ENCODE measurements at places on chromosomes 4 and X.

- DNase-seq = no peak
Measured at GRCh38 chr4:155900381-155900780, 3.1 kb upstream of the TDO2 start.

GRCh38 chr4:139704915-139705485 is 39.4 kb downstream of the MGST2 start:
- no peak for DNase-seq

- DNase-seq = no peak
Measured at GRCh38 chrX:80550722-80551121, 130.5 kb downstream of the TENT5D start.

- DNase-seq = no peak
Measured at GRCh38 chrX:18491587-18492340, 66.4 kb downstream of the CDKL5 start.

GRCh38 chr4:135966936-135967335 is 1565.4 kb downstream of the PCDH18 start:
- DNase-seq = no peak

DNA sequence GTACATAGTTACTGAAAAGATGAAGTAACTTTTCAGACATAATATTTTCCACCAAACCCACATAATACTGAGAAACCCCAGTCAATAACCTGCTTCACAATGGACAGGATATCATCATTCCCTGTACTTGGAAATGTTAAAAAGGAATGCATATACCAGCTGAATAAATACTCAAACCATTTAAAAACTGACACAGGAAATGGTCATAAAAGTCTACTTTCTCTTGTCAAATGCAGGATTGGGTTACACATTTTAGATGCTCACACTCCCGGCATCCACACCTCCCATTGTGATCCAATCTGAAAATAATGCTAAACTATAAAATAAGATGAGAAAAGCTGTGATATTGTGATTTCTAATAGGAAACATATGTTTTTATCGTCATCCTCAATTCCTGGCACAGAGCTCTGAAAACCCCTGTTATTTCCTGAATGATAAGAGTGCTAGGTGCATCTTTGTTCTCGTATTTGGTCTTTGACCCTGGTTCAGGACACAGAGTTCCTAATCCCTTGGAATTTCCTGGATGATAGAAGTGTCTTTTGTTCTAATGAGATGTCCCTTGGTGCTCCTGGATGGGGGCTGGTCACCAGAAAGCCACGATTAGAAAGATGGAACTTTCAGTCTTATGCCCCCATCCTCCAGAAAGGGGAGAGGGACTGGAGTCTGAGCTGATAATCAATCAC is 821.3 kb downstream of the TRIML1 start:
- DNase-seq = no peak

- no peak for DNase-seq
Measured at GRCh38 chrX:10813761-10814160, 193.4 kb upstream of the MID1 start.

- DNase-seq = no peak
Measured at GRCh38 chr4:8731364-8731763, 138.8 kb downstream of the CPZ start.

GRCh38 chrX:46587158-46587557 is 13.6 kb downstream of the CHST7 start:
- no peak for DNase-seq

DNA sequence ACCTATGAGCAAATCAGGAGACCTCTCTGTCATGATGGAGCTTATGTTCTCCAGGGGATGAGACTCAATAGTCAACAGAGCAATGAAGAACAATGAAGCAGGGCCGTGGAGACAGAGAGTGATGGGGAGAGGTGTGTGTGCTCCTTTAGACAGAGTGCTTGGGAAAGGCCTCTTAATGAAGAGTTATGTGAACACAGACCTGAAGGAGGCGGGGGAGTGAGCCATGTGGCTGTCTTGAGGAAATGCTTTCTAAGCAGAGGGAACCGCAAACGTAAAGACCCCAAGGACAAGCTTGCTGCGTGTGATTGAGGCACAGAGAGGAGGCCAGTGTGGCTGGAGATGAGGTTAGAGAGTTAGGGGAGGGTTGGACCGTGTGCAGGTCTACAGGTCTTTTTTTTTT is 53.1 kb downstream of the CHRNA9 start:
- no peak for DNase-seq

DNA sequence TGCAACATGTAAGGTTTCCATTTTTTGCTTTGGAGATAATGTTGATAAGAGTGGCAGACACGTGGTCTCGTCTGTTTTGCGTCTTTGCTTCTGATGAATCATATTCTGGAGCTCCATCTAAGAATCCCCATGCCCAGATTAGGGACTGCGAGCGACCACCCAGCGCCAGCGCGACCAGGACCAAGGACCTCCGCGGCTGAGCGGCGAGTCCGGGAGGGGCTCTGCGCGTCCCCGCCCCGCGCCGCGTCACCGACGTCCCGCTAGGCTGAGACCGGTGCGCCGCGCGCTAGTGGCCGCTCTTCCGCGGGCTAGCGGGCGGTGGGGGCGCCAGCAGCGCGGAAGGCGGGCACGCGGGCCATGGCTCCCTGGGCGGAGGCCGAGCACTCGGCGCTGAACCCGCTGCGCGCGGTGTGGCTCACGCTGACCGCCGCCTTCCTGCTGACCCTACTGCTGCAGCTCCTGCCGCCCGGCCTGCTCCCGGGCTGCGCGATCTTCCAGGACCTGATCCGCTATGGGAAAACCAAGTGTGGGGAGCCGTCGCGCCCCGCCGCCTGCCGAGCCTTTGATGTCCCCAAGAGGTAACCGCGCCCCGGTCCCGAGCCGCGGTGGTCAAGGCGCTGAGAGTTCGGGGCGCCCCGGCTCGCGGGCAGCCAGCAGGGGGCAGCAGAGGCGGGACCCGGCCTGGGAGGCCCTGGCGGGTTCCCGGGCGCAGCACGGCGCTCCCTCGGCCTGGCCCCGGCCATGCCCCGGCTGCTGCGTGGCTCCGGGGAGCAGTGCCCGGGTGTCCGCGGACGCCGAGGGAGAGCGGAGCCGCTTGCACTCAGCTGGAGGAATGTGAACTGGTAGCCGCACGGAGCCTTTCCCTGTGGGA is at the start of gene SRD5A3:
Gene SRD5A3, plus strand, starts transcription at position 263 of the 871 bp plus-strand sequence. Its CDS starts 95 bp downstream, at position 358.
- peak; percentile 76 for DNase-seq

DNA sequence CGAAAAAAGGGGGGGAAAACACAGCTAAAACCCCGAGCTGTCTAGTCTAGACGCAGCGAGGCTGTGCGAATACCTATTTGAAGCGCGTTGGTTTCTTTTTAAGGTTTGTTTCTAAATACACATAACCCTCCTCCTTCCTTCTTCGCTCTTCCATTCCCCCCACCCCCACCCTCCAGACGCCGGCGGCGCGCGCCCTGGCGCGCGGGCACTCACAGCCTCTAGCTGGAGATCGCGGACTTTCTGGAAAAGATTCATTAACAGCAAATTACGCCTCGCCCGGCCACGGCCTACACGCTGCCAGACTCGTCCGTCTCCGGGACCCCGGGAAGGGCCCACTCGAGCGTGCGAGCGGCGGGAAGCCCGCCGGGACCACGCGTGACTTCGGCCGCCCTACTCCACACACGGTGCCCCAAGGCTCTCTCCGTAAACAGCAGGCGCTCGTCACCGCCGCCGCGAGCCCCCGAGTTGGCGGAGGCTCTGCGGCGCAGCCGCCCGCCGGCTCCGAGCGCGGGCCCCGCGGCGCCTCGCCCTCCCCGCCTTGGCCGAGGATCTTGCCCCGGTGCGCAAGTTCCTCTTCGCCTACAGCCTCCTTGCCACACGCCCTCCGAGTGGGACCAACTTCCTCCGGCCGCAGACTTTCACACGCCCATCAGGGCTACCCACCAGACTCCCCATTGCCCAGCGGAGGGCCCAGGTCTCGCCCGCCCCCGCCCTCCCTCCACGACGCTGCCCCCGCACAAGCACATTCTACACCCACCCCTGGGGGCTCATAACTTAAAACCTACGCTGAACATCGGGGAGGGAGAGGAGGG is 2.0 kb downstream of the BCOR start:
- DNase-seq = no peak

DNA sequence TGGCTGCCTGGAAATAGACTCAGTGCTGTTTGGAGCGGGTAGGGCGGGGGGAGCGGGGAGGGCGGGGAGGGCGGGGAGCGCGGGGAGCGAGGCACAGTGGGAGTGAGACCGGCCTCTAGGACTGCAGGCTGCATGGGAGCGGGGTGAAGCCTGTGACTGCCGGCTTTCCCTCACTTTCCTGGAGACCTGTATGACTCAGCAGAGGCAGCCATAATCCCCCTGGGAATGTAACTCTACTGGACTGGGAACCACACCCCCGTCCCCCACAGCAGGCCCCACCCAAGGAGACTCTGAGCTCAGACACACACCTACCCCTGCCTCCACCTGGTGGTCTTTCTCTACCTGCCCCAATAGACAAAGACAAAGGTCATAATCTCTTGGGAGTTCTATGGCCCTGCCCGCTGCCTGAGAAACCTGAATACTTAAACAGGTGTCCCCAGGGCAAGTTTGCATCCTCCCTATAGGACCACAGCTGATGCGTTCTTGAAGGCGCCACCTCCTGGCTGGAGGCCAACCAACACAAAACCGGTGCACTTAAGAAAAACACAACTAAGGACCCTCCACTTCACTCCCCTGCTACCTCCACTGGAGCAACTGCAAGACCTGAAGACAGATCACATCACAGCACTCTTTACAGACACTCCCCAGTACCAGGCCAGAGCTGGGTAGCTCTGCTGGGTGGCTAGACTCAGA is 18.0 kb downstream of the HDAC8 start:
- DNase-seq = no peak

GRCh38 chr4:82957045-82957444 is 53.6 kb downstream of the LIN54 start:
- DNase-seq = no peak

DNA sequence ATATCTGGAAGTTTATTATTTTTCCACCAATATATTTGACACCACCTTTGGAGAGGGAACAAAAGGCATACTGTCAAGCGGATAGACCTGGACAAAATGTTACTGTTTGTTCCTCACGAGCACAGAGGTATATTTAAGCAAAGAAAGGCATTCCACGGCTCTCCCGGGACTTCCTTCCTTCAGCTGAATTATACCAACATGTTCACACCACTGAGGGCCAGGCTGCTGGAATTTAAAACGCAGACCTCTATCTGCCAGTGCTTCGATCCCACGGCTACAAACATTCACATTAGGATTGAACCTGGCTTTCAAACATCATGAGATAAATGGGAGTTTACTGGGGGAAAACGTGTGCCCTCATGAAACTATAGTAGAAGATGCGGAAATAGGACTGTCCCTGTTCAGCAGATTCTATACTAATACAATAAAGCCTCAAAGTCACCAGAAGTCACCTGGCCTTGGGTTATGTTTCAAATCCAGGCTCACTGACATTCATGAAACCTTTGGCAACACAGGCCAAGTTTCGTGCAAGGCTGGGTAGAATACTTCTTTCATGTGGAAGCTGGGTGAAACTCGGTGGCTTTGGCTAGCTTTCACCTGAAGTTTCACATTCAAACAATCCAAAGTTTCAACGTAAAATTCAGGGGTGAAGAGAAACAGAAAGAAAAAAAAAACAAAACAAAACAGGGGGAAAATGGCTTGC is 39.5 kb downstream of the SORBS2 start:
- DNase-seq = no peak

DNA sequence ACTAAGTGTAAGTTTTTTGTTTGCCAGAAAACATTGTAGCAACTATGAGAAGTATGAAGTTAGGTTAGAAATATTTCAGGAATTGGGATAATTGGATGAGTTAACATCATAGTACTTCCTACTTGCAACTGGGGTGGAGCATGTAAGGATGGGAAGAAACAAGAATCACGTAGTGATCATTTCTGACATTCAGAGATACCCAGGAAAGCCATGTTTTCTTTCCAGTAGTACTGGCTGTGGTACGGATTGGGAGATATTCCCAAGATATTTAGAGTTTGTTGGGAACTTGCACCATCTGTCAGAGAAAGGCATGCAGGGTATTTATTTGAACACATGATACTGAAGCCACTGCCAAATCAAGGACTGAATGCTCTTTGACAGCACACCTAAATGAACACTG is 87.6 kb upstream of the SLC4A4 start:
- no peak for DNase-seq

- DNase-seq = no peak
Measured at GRCh38 chr4:139501927-139502899, 48.3 kb downstream of the RAB33B start.

DNA sequence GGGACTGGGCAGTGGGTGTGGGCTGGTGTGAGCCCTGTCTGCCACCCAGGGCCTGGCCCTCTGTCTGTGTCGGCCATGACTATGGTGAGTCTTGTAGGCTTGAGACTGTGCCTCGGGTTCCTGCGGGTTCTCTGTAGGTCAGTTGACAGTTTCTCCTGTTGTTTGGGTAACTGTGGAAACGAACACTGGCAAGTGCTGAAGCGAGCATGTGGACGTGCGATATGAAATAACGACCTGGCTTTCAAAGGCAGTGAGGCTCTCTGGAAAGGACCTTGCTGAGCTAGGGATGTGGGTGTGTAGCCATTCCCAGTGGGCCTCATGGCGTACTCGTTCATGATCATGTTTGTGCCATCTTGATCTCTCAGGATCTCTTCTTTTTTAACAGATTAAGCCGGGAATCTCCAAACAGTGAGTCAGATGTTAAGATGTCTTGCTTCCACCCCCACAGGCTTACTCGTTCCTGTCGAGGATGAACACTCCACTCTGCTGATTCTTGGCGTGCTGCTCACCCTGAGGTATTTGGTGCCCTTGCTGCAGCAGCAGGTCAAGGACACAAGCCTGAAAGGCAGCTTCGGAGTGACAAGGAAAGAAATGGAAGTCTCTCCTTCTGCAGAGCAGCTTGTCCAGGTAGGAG is 41.3 kb downstream of the HTT start:
- DNase-seq = no peak

GRCh38 chr4:19832411-19832810 is 419.3 kb upstream of the SLIT2 start:
- DNase-seq = no peak

GRCh38 chr4:37243722-37244582 is 591 bp upstream of the NWD2 start:
- no peak for DNase-seq

GRCh38 chrX:54045563-54046228 is 1.4 kb upstream of the PHF8 start:
- DNase-seq = no peak
